ENCODE measurements at places on chromosomes 5 and 9.

DNA sequence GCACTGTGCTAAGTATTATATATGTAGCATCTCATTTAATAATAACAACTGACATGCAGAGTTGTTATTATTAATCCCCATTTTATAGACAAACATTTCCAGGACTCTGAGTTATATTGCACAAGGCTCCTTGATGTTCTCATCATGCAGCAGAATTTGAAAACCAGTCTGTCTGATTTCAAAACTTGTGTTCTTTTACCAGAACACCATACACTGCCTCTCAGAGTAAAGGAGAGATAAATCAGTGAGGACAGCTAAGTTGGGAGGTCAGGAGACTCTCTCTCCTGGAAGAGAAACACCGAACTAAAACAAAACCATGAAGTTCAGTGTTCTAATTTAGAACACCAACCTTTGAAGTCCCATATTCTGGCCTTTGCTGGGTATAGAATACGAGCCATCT is 92.7 kb upstream of the TNC start:
- DNase-seq: no peak

GRCh38 chr5:57779383-57780223 is 297.0 kb upstream of the ACTBL2 start:
- no peak for DNase-seq

DNA sequence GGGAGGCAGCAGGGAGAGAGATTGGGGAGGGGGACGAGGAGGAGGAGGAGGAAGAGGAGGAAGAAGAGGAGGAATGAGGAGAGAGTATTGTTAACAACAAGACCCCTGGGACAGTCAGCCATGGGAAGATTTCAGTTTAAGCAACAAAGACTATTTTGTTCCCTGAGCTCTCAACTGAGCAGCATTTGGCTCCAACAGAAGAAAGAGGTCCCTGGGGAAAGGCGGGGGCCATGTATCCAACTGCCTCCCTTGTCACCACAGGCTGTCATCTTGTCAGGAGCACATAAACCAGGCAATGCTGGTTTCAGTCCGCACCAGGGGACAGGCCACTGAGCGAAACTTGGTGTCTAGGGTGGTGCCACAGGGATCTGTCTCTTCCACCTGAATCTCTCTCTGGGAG is 316.1 kb downstream of the TLE1 start:
- DNase-seq: no peak

- DNase-seq: no peak
These were observed 33.4 kb upstream of the TTC1 start for GRCh38 chr5:159975462-159976019.

GRCh38 chr5:73838901-73839300 is 212.9 kb downstream of the ARHGEF28 start:
- DNase-seq: no peak

- no peak for DNase-seq
These were observed 96.8 kb downstream of the ANKRD18B start for GRCh38 chr9:33620738-33621439.

- DNase-seq: no peak
These were observed 464.1 kb upstream of the KLF4 start for GRCh38 chr9:107953556-107954125.
